ENCODE measurements at places on chromosomes 5 and 9. TPM values are rescaled to one million over a fixed set of nuclear protein-coding genes. Genes with fewer than 3 reads are reported as not detected.

STPG3 gene
- not detected for total RNA-seq

FLT4 gene
- total RNA-seq = not detected

GRCh38 chr5:78467752-78468357, 107.4 kb downstream of the SCAMP1 start:
- no peaks in the 10 kb centered on the region for H3K36me3 ChIP-seq
- no peaks in the 10 kb centered on the region for H3K27me3 ChIP-seq
- no peak overlapping the region for H3K27ac ChIP-seq
- no peaks in the 10 kb centered on the region for H3K4me1 ChIP-seq
- no peak for DNase-seq

DNA sequence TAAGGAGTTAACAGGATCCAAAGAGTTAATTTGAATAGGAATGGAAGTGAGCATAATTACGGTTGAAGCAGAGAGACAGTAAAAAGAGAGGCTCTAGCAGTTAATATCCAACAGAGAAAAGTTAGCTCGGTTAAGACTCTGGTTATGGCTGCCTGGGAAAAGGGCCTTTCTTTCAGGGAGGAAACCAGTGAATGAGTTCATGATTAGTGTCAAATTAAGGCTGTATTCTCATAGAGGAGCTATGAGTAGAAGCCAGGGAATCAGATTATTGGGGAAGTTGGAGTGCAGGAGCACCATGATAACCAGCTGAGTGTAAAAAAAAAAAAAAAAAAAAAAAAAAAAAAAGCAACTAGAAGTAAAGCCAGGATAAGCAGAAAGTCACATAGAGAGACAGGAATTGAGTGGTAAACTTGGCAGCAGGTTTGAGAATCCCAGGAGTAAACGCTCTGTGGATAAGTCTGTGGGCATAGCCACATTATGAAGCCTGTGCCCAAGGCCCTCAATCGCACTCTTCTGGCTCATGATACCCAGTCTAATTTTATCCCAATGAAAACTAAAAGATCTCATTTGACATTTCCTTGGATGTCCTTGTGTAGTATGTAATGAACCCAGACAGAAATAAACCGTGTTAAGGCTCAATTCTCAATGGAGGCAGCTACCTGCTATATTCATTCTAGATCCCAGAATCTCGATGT, 372.6 kb upstream of the MPDZ start:
- no peaks in the 10 kb centered on the region for H3K27me3 ChIP-seq
- DNase-seq = no peak
- H3K36me3 ChIP-seq = no peaks in the 10 kb centered on the region
- H3K4me3 ChIP-seq = no peak overlapping the region

DNA sequence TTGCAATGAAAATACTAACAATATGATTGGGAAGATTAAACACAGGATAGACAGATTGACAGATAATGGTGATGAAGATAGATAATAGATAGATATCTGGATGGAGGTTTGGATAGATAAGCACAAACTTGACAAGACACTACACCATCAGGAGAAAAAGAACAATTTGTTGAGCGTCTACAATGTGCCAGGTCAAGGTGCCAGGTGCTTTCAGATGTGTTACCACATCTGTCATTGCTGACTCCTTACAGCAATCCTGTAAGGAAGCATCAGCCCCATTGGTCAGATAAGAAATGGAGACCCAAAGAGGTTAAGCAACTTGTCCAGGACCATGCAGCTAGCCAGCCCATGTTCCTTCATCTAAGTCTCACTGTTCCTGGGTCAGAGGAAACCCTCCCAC, 1.6 kb upstream of the GABRP start:
- H3K27me3 ChIP-seq = no peaks in the 10 kb centered on the region
- DNase-seq = no peak
- H3K27ac ChIP-seq = no peak overlapping the region
- no peaks in the 10 kb centered on the region for H3K36me3 ChIP-seq

DNA sequence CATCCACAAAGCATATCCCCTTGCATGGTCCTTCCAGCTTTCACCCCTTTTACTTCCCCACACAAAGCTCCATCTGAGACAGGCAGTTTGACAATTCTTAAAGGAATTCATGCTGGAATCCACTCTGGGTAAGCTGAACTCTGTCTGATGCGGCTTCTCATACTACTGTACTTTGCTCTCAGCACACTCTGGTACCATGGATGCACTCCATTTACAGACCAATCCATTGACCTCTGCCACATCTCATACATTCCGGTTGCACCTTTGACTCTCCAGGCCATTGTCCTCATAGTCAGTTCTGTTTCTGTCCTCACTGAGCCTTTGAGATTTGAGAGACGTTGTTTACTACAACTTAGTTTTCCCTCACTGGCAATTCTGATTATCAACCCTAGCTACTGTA, 12.2 kb downstream of the SPATA9 start:
- H3K4me1 ChIP-seq = peaks cover 13% of the 10 kb centered on the region
- no peak overlapping the region for H3K27ac ChIP-seq
- H3K36me3 ChIP-seq = no peaks in the 10 kb centered on the region
- no peak overlapping the region for H3K4me3 ChIP-seq

- no peak overlapping the region for H3K4me3 ChIP-seq
- no peak overlapping the region for H3K27ac ChIP-seq
- no peaks in the 10 kb centered on the region for H3K36me3 ChIP-seq
- peaks cover 4% of the 10 kb centered on the region for H3K4me1 ChIP-seq
- DNase-seq = peak; percentile 54
Observed at GRCh38 chr5:122500245-122501088, 188.4 kb downstream of the SNCAIP start.

DNA sequence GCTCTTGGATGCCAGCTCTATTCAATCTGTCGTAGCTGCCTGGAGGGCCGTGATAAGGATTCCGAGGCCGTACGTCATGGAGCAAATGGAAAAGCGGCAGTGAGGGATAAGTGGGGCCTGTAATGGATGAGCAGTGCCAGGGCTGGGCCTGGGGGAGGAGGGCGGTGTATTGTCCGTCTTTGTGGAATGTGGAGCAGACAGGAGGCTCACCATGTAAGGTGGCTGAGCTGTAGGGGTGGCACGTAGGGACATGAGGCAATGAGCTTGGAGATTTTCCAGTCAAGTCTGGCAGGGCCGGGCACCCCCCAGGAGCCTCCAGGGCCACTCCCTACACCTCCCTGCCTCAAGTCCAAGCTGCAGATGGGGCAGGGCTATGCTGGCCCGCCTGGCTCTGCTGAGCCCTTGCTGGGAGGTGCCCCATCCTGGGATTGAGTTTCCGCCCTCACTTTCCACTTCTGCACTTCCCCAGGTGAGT, 29.2 kb downstream of the NCS1 start:
- H3K27ac ChIP-seq = no peak overlapping the region
- DNase-seq = no peak
- H3K27me3 ChIP-seq = no peaks in the 10 kb centered on the region
- no peak overlapping the region for H3K4me3 ChIP-seq
- H3K36me3 ChIP-seq = 0 out of 2 replicates have a peak, but pooled peaks cover 3% of the 10 kb centered on the region
- H3K4me1 ChIP-seq = no peaks in the 10 kb centered on the region

- H3K27me3 ChIP-seq = no peaks in the 10 kb centered on the region
- H3K36me3 ChIP-seq = peaks cover 53% of the 10 kb centered on the region
- peak overlapping the region; percentile 50 for H3K4me3 ChIP-seq
- H3K27ac ChIP-seq = peak overlapping the region; percentile 97
Observed at GRCh38 chr9:120875954-120876841, 790 bp downstream of the PHF19 start.

DNA sequence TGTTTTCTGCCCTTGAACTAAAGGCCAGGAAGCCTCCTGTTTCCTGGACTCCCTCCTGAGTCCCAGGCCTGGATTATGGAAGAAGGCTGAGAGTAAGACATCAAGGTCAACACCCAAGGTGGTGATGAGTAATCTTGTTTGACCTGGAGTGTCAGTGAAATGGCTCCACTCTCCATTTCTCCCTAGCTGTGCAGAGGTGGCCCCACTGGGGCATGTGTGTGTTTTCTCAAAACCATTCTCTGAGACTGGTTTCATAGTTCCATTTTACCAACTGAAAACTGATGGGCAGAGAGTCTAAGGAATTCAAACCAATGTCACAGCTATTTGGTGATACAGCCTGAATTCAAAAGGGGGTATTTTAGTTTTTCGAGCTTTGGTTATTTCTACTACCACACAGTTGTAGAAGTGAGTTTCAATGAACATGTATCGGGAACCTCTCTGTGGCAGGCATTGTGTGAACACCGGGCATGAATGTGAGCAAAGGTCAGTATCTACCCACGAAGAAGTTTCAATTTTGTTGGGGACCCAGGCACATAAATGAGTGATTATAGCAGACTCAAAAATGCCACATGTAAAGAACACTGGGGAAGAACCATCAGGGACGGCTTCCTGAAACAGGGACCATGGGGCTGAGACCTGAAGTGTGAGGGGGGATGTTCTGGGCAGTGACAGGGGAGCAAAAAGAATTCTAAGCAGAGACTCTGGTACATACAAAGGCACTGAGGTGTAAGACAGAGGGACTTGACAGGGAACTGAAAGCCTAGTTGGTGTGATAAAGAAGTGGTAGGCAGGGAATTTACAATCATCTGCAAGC, 269.6 kb upstream of the KLF4 start:
- H3K36me3 ChIP-seq = no peaks in the 10 kb centered on the region
- H3K4me3 ChIP-seq = no peak overlapping the region
- DNase-seq = no peak
- H3K27ac ChIP-seq = no peak overlapping the region

GRCh38 chr9:6413365-6414246, 607 bp downstream of the UHRF2 start:
- peak overlapping the region; percentile 80 for H3K4me3 ChIP-seq
- no peaks in the 10 kb centered on the region for H3K27me3 ChIP-seq
- H3K36me3 ChIP-seq = peaks cover 7% of the 10 kb centered on the region
- DNase-seq = no peak

- H3K27ac ChIP-seq = peak overlapping the region; percentile 47
- no peaks in the 10 kb centered on the region for H3K36me3 ChIP-seq
- peaks cover 22% of the 10 kb centered on the region for H3K4me1 ChIP-seq
- no peak for DNase-seq
- no peaks in the 10 kb centered on the region for H3K27me3 ChIP-seq
Observed at GRCh38 chr5:80125022-80125961, 90.1 kb downstream of the THBS4 start.

PROB1 gene
- 0.58 TPM for total RNA-seq

DNA sequence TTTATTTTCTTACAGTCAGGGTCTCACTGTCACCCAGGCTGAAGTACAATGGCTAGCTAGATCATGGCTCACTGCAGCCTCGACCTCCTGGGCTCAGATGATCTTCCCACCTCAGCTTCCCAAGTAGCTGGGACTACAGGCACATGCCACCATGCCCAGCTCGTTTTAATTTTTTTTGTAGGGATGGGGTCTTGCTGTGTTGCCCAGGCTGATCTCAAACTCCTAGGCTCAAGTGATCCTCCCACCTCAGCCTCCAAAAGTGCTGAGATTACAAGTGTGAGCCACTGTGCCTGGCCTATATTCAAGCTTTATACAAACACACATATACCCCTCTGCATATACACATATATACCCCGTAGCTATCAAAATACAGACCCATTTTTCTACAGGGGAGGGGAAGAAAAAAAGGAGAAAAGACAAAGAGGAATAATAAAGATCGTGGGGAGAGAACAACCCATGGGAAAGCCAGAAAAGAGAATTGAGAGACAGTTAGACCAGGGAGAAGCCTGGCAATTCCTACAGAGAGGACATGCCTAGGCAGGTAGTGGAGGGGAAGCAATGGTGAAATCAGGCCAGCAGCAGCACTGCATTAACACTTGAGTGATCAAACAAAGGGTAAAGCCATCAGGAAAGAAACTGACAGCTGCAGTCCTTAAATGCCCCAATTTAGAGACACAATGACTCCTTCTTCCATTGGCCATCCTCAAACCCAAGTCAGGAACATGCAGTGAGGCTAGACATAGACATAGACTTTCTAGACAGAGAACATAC, 102.7 kb downstream of the EFNA5 start:
- peaks cover 22% of the 10 kb centered on the region for H3K4me1 ChIP-seq
- no peaks in the 10 kb centered on the region for H3K36me3 ChIP-seq
- H3K27ac ChIP-seq = no peak overlapping the region
- DNase-seq = no peak
- no peaks in the 10 kb centered on the region for H3K27me3 ChIP-seq

KLHL3 gene
- not detected for total RNA-seq

DNA sequence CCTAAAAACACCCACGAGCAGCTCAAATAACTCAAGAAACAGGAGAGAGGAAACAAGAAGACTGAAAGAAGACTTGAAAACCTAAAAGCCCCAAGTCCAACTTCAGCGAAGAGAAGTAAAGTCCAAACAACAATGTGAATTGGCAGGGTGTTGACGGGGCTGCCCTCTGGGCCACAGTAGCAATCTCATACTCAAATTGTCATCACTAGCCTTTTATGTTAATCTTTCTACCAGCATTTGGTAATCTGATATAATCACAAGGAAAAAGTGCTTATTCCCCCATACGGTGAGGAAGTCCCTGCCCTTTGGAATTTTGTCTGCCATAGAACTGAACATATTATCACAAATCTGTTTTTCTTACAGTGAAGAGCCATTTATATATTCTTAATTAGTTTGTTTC, 51.5 kb upstream of the IFNE start:
- H3K27ac ChIP-seq = no peak overlapping the region
- no peak overlapping the region for H3K4me3 ChIP-seq
- DNase-seq = no peak
- H3K27me3 ChIP-seq = no peaks in the 10 kb centered on the region

DNA sequence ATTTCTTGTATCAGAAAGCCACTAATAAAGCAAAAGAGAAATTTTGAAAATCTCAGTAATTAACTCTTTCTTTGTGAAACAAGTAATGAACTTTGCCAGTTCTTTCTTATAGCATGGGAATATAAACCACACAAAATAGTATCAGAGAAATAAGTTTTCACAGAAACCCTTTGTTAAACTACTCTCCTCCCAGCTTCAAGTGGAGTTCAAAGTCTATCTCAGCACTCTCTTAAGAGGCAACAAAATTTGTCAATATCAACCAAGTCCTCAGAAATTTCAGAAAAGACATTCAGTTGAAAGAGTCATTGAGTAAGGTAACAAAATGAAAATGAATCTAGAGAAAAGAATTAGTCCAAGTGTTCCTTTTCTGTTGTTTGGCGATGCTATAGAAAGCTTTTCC, 89.3 kb downstream of the NTRK2 start:
- H3K36me3 ChIP-seq = no peaks in the 10 kb centered on the region
- H3K4me3 ChIP-seq = no peak overlapping the region
- no peak overlapping the region for H3K27ac ChIP-seq
- no peak for DNase-seq
- no peaks in the 10 kb centered on the region for H3K27me3 ChIP-seq

- DNase-seq = peak; percentile 35
- no peaks in the 10 kb centered on the region for H3K27me3 ChIP-seq
- no peaks in the 10 kb centered on the region for H3K4me1 ChIP-seq
- peak overlapping the region; percentile 22 for H3K27ac ChIP-seq
- peak overlapping the region; percentile 73 for H3K4me3 ChIP-seq
- H3K36me3 ChIP-seq = peaks cover 7% of the 10 kb centered on the region
Observed at GRCh38 chr9:32551276-32552051, 663 bp upstream of the SMIM27 start.

OTP gene
- not detected for total RNA-seq

- H3K4me1 ChIP-seq = no peaks in the 10 kb centered on the region
- H3K27ac ChIP-seq = no peak overlapping the region
- no peak for DNase-seq
- H3K27me3 ChIP-seq = no peaks in the 10 kb centered on the region
- H3K4me3 ChIP-seq = no peak overlapping the region
Observed at GRCh38 chr9:32879335-32879734, 96.0 kb downstream of the TMEM215 start.
